ENCODE measurements at places on chromosomes 6 and 20.
A peak's percentile ranks its signal among the peaks of the same experiment; 100 is the strongest.

DNA sequence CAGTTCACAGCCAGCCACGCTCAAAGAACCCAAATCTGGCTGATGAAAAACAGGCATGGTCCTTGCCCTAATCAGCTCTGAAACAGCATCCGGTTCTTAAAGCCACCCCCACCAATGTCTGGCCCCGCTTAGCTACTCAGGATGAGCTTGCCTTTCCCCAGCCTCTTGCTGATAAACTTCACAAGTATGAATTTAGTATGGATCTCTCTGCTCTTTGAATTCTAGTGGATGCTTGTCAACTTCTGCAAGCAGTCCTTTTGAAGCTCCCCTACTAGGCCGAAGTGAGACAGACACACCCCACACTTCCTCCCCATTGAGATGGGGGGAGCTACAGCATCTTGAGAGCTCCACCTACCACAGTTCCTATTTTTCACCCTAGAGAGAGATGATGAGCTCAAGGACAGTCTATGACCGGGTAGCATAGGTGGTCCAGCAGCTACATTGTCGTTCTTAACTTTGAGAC is 36.7 kb downstream of the EBF4 start:
- peak; percentile 22 for DNase-seq

- DNase-seq = no peak
These were observed 2.1 kb downstream of the KHDRBS2 start for GRCh38 chr6:62283796-62284411.

DNA sequence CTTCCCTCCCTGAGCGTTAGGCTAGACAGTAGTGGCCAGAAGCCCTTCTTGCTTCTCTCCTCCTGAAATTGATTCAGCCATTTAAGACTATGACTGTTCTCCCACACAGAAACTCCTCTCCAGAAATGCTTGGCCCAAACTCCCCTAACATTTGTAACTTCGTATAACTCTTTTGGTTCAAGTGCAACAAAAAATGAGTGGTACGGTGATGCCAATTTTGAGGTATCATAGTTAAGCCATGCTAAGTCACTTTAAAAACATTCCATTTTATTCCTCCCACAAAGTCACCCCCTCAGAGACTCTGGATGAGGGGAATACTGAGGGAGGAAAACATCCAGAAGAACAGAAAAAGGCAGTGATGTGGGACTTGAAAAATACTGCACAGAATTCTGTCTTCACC is 21.1 kb upstream of the ROS1 start:
- peak; percentile 39 for DNase-seq

- DNase-seq = no peak
These were observed 34.5 kb upstream of the DUSP22 start for GRCh38 chr6:257774-258173.

- no peak for DNase-seq
These were observed 32.5 kb downstream of the ADGRF1 start for GRCh38 chr6:47009583-47009982.

- no peak for DNase-seq
These were observed 14.9 kb upstream of the TFAP2C start for GRCh38 chr20:56614196-56614595.
